ENCODE measurements at places on chromosomes 1 and 21. TPM values are rescaled to one million over a fixed set of nuclear protein-coding genes. Genes with fewer than 3 reads are reported as not detected.

Gene SYT14
- 0.39 TPM for polyA plus RNA-seq

Gene CNR2
- polyA plus RNA-seq, result 0.06 TPM

Gene HRNR
- 0.20 TPM for polyA plus RNA-seq

Gene SERPINC1
- 0.37 TPM for polyA plus RNA-seq

DNA sequence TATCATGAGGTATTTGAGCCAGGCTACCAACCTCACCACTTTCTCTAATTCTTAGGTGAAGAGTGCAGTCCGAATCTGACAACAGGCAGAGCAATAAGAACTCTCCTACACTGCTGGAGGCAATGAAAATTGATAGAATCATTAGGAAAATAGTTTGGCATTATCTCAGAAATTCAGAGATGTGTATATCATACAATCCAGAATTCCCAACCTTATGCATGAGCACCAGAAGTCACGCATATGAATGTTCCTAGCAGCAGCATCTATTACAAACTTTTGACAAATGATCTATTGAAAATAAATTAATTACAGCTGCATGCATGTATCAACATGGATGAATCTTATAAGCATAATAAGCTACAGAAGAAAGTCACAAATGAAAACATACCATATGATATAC is 176.9 kb upstream of the CAMK1G start:
- no peak for DNase-seq

DNA sequence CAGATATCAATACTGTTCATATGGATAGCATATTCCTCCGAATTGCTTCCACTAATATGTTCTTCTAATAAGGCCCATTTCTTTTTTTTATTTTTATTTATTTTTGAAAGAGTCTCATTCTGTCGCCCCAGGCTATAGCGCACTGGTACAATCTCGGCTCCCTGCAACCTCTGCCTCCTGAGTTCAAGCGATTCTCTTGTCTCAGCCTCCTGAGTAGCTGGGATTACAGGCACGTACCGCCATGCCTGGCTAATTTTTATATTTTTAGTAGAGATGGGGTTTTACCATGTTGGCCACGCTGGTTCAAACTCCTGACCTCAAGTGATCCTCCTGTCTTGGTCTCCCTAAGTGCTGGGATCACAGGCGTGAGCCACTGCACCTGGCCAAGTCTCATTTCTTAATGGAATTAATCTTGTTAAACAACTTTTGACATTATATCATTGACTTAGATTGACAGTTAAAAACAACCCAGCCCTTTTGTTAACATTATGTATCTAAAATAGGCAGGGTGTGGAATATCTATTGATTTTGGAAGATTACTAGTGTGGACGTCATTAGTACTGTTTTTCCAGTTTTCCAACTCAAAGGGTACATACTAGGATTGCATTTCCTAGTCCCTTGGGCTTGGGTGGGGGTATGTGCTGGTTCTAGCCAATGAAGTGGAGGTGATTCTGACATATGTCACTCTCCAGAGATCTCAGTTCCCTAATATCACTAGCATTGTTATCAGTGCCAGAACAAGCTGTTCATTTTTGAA is 281.4 kb downstream of the GRIK1 start:
- DNase-seq, result no peak

DNA sequence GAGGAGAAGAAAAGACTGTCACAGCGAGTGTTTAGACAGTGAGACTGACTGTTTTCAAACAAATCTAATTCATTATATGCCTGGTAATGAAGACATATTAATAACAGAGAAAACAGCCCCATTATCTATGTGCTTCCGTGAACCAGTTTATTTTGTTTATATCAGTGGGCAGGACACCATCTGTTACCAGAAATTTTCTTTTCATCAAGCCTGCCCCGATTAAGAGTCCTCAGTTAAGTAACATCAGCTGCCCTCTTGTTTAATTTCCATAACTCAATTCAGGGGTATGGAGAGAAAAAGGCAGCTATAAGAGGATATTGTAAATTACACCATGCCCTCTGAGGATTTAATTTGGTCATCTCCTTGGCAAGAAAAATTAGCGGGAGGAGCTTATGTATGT is 94.0 kb downstream of the TMEM200B start:
- DNase-seq, result no peak

GRCh38 chr1:234647245-234647644 is 37.3 kb upstream of the IRF2BP2 start:
- no peak for DNase-seq

DNA sequence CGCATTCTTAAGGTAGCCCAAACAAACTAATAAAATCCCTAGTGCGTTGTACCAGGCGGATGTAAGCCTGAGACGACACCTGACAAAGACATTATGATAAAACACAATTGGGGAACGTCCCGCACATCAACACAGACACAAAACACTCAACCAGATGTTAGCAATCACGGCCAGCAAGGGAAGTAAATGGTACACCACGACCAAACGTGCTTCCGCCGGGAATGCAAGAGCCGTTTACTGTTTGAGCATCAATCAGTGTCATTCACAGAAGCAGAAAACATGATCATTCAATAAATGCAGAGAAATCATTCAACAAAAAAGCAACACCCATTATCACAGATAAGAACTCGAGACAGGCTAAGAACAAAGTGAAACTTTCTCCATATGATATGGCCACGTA is 49.4 kb upstream of the COL18A1 start:
- no peak for DNase-seq

GRCh38 chr1:219381396-219381795 is 207.7 kb downstream of the LYPLAL1 start:
- DNase-seq, result no peak

DNA sequence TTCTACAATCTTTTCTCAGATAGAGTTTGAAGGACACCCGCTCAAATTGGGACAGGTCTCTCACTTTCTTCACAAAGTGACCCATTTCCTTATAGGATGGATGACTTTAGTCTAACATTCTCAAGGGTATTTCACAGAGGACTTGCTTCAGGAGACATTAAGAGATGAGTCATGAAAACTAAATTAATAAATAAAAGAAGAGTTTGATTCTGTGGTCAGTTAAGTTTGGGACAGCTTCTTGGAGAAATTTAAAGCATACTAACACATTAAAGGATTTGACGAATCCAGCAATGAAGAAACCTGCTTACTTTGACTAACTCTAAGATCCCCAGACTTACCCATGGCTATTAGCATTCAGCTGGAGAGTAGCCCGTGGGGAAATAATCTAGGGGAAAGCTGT is 95.6 kb upstream of the RAB3GAP2 start:
- no peak for DNase-seq

DNA sequence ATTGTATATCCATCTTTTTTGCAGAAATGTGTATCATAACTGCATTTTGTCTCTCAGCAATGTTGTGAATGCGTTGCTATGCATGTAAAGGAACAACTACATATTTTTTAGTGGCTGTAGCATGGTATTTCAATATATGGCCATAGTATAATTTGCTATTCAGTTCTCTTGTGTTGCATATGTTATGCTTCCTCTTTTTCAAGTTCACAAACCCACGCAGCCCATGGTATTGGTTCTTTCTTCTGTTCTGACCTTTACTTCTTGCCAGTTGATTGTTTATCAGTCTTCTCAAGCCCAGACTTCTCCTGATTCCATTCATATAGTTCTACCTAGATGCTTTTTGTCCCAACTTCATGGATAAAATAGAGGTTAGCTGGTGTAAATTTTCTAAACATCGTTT is 6.1 kb downstream of the SLC22A15 start:
- no peak for DNase-seq

GRCh38 chr1:10877894-10878293 is 81.4 kb upstream of the CASZ1 start:
- no peak for DNase-seq

All from left renal pelvis (tissue), 4 donors.